ENCODE measurements at places on chromosomes 3 and 15. TPM values are rescaled to one million over a fixed set of nuclear protein-coding genes. Genes with fewer than 3 reads are reported as not detected.

- H3K36me3 ChIP-seq, result no peaks in the 10 kb centered on the region
- no peaks in the 10 kb centered on the region for H3K27me3 ChIP-seq
- DNase-seq, result no peak
- no peak overlapping the region for H3K4me3 ChIP-seq
These were observed 249.9 kb downstream of the ROBO1 start for GRCh38 chr3:79517766-79518413.

ANKRD63 gene
- not detected for total RNA-seq

LPP gene
- 38.2 TPM for total RNA-seq

GRCh38 chr3:192009903-192010302 is 548.9 kb downstream of the PYDC2 start:
- no peak overlapping the region for H3K4me3 ChIP-seq
- no peaks in the 10 kb centered on the region for H3K4me1 ChIP-seq
- H3K27me3 ChIP-seq, result no peaks in the 10 kb centered on the region
- no peaks in the 10 kb centered on the region for H3K36me3 ChIP-seq

DNA sequence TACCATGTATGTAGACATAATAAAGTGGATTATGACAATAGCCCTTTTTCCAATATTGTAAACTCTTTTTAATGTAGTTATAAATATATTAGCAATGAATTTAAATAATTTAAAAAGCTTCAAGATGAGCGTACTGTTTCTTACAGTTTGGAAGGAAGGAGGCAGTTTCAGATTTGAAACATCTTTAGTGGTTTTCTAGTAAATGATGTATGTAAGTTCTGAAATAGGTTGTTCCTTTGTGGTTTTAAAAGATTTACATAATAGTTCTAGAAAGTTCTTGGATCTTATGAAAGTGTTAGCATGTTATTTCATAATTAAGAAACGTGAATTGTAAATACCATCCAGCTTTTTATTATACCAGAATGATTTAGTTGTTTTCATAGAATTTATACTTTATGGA is 16.0 kb downstream of the DNAJC19 start:
- H3K4me3 ChIP-seq, result no peak overlapping the region
- no peaks in the 10 kb centered on the region for H3K27me3 ChIP-seq
- peaks cover 9% of the 10 kb centered on the region for H3K4me1 ChIP-seq
- DNase-seq, result no peak
- no peak overlapping the region for H3K27ac ChIP-seq

- H3K27ac ChIP-seq, result no peak overlapping the region
- DNase-seq, result no peak
- H3K4me1 ChIP-seq, result no peaks in the 10 kb centered on the region
- peaks cover 9% of the 10 kb centered on the region for H3K36me3 ChIP-seq
- H3K4me3 ChIP-seq, result no peak overlapping the region
These were observed 26.5 kb downstream of the DAPK2 start for GRCh38 chr15:64019764-64020163.

DNA sequence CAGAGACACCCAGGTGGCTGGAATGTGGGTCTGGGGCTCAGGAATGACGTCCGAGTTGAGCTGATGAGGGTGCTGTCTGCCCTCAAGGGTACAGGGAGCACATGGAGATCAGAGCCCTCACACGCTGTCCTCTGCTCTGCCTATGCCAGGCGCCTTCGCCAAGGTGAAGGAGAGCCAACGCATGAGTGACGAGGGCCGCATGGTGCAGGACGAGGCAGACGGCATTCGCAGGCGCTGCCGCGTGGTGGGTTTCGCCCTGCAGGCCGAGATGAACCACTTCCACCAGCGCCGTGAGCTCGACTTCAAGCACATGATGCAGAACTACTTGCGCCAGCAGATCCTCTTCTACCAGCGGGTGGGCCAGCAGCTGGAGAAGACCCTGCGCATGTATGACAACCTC is 9.1 kb downstream of the SNX33 start:
- no peak overlapping the region for H3K4me3 ChIP-seq
- H3K27ac ChIP-seq, result no peak overlapping the region
- no peaks in the 10 kb centered on the region for H3K36me3 ChIP-seq
- peaks cover 4% of the 10 kb centered on the region for H3K4me1 ChIP-seq

HTR3E gene
- total RNA-seq, result not detected

CHAC1 gene
- total RNA-seq, result 12.4 TPM

- H3K27me3 ChIP-seq, result no peaks in the 10 kb centered on the region
- H3K36me3 ChIP-seq, result no peaks in the 10 kb centered on the region
- H3K27ac ChIP-seq, result no peak overlapping the region
- no peak overlapping the region for H3K4me3 ChIP-seq
- no peak for DNase-seq
- H3K4me1 ChIP-seq, result no peaks in the 10 kb centered on the region
These were observed 443.4 kb upstream of the CDIN1 start for GRCh38 chr15:36136049-36136448.

DNA sequence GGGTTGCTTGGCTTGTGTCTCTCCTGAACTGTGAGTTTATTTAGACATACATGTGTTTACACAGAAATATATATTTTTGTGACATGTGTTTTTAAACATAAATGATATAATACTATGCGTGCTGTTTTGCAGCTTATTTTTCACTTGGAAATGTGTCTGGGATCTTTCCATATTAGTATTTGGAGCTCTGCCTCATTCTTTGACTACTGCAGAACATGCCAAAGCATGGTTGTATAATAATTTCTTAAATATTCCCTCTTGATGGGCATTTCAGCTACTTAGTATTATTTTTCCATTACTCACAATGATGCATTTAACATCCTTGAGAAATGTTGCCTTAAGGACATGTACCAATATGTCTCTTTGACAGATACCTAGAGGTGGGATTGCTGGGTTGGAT is 19.5 kb downstream of the ANAPC13 start:
- H3K27ac ChIP-seq, result no peak overlapping the region
- no peaks in the 10 kb centered on the region for H3K36me3 ChIP-seq
- H3K4me3 ChIP-seq, result no peak overlapping the region
- H3K27me3 ChIP-seq, result peaks cover 10% of the 10 kb centered on the region
- DNase-seq, result no peak

CLDND1 gene
- total RNA-seq, result 328 TPM

SGO1 gene
- 17.8 TPM for total RNA-seq

CPLX3 gene
- total RNA-seq, result 0.17 TPM

SLC28A1 gene
- not detected for total RNA-seq

Measured in activated T-helper 1 cell treated with anti-CD3 and anti-CD28 coated beads, Interleukin-12 subunit alpha, Interleukin-12 subunit beta, Interleukin-2, Interleukin-4 antibody, amounts not matched to agents 30 ng/mL and 10 ng/mL and 1 ng/mL, durations not matched to agents 14 hours and 24 hours and 36 hours (primary cell).